ENCODE measurements at places on chromosomes 16 and 17.

GRCh38 chr16:19379838-19380237 lies 37.8 kb upstream of the TMC5 start:
- no peak for DNase-seq

GRCh38 chr16:79651363-79651762 lies 50.8 kb upstream of the MAF start:
- no peak for DNase-seq

GRCh38 chr17:41822216-41823140 lies 9.7 kb downstream of the FKBP10 start:
- DNase-seq: no peak

DNA sequence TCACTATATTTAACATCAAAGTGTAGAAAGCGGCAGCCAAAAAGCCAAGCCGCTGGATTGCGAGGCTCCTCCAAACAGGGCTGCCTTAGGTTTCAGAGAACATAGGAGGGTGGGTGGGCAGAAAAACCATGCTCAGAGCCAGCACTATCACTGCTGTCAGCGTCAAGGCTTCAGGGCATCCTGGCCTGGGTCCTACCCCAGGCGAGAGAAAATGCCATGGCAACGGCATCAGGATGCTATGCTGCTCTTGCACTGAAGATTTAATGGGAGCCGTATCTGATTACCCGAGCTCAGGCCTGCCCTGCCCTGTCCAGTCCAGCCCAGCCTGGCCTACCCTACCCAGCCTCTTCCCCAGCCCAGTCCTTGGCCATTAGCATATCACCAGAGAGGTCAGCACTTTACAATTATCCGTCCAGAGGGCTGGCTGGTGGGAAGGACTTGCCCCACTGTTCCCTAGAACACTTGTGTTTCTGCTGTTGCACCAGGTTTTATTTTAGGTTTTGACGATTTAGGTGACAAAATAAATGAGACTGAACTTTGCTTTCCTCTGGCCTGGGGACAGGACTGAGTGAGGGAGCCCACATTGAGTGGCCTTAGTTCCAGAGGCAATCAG lies 61.1 kb downstream of the TOM1L2 start:
- no peak for DNase-seq

- DNase-seq: no peak
Measured at GRCh38 chr16:47029724-47030123, 56.2 kb upstream of the DNAJA2 start.

DNA sequence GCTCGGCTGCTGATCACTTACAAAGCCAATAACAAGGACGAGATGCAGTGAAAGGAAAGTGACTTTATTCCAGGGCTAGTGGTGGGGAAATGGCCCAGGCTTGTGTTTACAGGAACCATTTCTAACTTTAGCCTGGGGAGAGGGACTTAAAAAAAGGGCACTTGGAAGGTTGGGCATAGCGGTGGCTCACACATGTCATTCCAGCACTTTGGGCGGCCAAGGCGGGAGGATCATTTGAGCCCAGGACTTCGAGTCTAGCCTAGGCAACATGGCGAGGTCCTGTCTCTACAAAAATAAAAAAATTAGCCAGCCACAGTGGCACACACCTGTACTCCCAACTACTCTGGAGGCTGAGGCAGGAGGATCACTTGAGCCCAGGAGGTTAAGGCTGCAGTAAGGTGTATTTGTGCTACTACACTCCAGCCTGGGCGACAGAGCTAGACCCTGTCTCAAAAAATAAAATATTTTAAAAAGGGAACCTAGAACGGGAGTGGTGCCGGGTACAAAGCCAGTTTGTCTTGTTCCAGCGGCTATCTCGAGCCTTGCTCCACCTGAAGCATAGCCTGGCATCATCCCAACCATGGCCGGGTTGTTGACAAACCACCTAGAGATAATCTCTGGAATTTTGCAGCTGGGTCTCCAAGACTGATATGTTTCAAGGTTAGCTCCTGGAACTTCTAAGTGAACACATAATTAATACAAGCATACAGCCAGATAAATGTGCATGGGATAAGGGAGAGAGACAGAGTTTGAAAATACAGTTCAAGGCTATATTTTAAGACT lies 5.7 kb upstream of the TVP23A start:
- DNase-seq: no peak

Data from nephron progenitor cell (in vitro differentiated cells).